ENCODE measurements at places on chromosomes 6 and 20.

DNA sequence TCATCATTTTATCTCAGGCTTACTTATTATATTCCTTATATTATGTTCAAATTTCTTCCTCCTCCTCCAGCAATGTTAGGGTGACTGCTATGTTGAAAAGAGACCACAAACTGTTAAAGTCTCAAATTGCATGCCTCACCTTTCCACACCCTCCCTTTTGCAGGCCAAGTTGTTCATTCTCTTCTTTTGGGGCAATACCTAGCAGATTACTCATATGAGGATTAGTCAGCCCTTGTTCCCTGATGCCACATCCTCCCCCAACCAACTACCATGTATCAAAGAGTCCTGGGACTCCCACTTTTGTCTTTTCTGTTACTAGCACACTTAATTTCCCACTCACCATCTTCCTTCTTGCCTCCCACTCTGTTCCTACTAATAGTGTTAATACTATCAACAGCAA, 434.7 kb downstream of the BCKDHB start:
- no peak for DNase-seq

DNA sequence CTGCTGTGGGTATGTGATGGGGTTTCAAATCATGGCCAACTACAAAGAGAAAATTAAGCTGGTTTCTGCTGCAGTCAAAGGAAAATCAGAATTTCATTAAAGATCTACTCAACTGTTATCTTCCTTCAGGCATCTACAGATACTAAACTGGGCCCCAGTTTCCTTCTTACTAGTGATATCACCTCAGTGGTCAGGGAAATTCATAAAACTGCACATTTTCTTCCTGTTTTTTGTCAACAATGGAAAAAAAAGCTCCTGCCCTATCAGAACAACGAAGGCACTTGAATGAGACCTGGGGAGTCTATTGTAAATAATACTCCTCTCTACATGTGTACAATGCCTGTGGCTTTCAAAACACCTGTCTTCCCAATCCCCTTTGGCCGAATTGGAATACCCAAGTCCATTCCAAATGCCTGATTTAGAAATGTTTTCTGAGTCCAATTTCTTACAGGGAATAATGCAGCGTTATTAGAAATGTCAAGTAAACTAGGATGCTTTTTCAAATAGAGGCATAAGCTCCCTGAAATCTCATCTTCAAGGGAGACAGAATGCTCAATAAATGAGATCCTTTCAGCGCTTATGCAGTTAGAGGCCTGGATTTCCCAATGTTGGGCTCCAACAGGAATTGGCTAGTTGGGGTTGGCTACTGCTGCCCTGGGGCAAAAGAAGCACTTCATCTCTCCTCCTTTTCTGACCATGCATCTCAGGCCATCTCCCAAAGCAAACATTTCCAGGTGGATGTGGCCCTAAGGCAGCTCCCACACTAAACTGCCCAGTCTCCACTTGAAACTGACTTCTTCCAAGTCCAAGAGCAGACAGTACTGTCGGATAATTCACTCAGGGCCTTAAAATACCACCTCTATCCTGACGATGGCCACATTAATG, 143.3 kb downstream of the NFATC2 start:
- DNase-seq, result no peak

GRCh38 chr6:43970913-43971775, 156.1 kb downstream of the MRPL14 start:
- DNase-seq, result peak; percentile 6

GRCh38 chr20:23225407-23226060, 125.1 kb upstream of the NXT1 start:
- DNase-seq, result no peak

DNA sequence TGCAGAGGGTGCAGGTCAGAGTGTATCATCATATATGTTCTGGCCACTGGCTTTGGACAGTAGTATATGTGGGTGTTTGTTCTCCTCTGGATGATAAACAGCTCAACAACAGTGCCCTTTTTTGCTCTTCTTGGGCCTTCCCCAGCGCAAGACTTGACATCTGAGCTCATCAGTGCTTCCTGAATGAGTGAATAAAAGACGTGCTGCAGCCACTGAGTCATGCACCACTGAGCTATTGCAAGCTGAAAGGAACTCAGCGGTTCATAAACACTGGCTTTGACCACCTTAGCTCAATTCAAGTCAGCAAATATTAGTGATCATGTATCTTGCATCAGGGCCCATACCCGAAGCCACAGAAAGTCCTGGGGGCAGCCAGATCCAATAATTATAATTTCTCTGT, 105.3 kb upstream of the KCNG1 start:
- no peak for DNase-seq

GRCh38 chr6:21342501-21342900, 251.1 kb upstream of the SOX4 start:
- DNase-seq, result no peak

DNA sequence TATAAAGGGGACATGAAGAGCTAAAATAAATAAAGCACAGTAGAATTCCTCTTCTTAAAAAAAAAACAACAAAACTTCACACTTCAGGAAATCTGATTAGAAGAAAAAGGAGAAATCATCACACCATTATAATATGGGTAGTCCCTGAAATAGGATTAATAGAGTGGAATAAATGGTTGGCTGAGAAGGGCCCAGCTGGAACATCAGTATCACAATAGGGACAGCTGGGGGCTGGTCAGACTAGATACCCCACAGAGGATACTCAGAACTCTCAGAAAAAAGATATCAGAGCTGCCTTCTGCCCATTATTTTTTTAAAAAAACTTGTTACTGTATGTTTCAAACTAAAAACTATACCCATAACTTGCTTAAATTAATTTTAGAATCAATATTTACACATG, 75.2 kb downstream of the DST start:
- no peak for DNase-seq

All from WERI-Rb-1 (cell line).